HCT116 (cell line): ENCODE measurements at places on chromosomes 7 and 10. TPM values are rescaled to one million over a fixed set of nuclear protein-coding genes. Genes with fewer than 3 reads are reported as not detected.

Gene KCND2
- total RNA-seq: 0.05 TPM

DNA sequence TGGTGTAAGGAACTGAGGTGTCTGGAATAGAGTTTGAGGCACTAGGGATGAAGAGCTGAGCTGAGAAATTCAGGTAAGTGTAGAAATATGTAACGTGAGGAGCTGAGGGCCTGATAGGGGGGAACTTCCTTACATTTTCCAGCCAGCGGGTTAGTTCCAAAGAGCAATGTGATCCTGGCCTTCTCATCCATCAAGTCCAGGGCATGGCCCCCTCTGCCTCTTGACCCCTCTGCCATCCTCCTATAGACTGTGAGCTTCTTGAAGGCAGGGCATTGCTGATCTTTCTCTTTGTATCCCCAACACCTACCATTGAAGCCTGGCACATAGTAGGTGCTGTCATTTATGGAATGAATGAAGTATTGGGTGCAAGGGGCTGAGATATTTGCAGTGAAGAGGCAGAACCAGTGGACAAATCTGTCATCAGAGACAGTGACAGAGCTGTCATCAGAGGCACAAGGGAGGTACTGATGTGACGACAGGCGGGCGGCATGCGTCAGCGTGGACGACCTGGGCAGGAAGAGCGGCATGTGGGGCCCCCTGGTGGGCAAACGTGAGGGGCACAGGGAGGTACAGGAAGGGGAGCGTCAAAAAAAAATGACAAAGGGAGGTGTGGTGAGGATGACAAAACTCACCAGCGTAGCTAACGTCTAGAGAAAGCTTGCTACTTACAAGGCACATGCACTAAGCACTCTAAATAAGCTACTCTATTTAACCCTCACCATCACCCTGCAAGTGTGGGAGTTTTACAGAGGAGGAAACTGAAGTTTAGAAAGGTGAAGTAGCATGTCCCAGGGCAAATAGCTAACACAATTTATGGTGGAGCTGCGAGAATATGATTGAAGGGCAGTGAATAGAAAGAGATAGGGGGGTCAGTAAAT lies 5.2 kb upstream of the CAMK2G start:
- no peaks in the 10 kb centered on the region for H3K36me3 ChIP-seq
- H3K27me3 ChIP-seq: no peaks in the 10 kb centered on the region
- H3K27ac ChIP-seq: no peak overlapping the region
- H3K4me1 ChIP-seq: peaks cover 53% of the 10 kb centered on the region
- no peak overlapping the region for H3K4me3 ChIP-seq

DNA sequence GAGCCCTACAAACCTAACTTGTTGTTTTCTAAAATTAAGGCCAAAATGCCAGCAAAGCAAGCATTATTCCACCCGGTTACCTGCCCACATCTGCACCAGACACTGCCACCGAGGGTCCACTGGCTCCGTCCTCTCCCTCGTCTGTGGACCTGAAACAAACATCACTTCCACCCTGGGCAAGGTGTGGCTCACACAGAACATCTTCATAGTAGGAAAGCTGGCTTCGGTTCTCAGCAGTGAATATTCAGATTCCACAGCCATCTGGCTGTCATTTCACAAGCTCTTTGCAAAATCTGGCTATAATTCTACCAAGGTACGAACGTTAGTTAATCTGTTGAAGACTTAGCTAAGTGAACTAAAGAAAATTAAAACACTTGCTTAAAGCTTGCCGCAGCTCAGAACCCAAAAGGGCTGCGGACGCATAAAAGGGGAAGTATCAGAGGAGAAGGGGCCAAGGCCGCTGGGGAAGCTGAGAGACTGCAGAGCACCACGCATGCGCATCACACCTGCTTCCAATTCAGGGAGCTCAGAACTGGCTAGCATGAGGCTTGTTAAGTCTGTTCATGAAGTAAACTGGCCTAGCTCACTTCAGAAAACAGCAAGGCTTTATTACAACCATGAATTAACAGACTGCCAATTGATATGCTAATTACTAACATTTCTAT lies 46.1 kb downstream of the PTPRN2 start:
- no peaks in the 10 kb centered on the region for H3K4me1 ChIP-seq
- no peak for DNase-seq
- H3K27me3 ChIP-seq: no peaks in the 10 kb centered on the region
- H3K27ac ChIP-seq: no peak overlapping the region
- no peaks in the 10 kb centered on the region for H3K36me3 ChIP-seq

DNA sequence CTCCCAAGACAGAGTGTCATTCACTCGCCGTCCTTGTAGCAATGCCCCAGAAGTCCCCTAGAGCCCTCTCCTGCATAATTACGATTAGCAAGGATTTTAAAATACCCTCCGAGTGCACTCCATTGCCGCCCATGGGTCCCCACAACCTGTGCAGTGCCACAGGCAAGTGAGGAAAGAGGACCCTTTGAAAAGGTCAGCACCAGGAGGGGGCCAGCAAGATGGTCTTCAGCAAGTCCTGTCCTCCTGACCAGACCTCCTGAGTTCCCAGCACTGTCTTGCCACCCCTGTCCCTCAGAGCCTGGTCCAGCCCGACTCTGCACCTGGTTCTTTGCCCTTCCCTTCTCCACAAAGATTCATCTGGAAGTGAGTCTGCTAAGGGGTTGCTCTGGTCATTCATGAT lies 32.1 kb downstream of the CLRN3 start:
- H3K4me3 ChIP-seq: no peak overlapping the region
- DNase-seq: no peak
- no peaks in the 10 kb centered on the region for H3K36me3 ChIP-seq
- no peaks in the 10 kb centered on the region for H3K27me3 ChIP-seq

DNA sequence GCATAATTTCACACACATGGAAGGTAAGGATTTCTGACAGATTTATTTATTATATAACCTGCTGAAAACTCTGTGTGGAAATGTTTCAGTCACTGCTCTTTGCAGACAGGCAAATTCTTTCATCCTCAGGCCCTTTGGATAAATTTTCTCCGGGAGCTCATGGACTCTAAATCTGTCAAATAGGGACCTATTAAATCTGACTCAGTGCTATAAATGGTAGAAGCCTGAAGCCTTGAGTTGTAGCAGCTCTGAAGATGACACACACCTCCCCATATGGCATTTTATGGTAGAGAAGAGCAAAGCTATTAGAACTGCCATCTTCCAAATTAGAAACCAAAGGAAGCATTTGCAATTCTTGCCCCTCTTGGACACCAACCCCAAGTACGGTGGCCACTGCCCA lies 808.7 kb downstream of the XPNPEP1 start:
- H3K4me3 ChIP-seq: no peak overlapping the region
- no peaks in the 10 kb centered on the region for H3K36me3 ChIP-seq
- no peak overlapping the region for H3K27ac ChIP-seq
- H3K4me1 ChIP-seq: no peaks in the 10 kb centered on the region

Gene PAPOLB
- 0.20 TPM for total RNA-seq
